ENCODE measurements at places on chromosomes 7 and 10.

GRCh38 chr7:131747658-131748232, 191.3 kb upstream of the PODXL start:
- no peak for DNase-seq

- DNase-seq: no peak
Measured at GRCh38 chr7:40843338-40843985, 708.7 kb downstream of the SUGCT start.

DNA sequence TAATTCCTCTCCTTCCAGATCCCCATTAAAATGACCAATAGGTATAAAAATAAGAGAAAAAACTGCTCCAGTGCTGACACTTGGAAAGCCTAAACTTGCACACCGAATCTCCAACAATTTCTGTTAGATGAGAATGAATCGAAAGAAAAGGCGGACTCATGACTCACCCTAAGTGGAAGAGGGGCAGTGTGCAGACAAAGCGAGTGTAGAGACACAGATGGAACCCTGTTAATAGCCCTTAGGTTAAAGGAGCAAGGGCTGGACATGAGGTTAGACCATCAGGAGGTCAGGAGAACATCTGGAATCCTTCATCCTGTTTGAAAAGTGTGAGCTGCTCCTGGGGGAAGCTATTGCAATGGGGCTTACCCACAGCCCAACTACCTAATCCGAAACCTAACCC, 103.4 kb upstream of the GLI3 start:
- no peak for DNase-seq

GRCh38 chr10:76766682-76767081, 870.9 kb downstream of the KCNMA1 start:
- no peak for DNase-seq

DNA sequence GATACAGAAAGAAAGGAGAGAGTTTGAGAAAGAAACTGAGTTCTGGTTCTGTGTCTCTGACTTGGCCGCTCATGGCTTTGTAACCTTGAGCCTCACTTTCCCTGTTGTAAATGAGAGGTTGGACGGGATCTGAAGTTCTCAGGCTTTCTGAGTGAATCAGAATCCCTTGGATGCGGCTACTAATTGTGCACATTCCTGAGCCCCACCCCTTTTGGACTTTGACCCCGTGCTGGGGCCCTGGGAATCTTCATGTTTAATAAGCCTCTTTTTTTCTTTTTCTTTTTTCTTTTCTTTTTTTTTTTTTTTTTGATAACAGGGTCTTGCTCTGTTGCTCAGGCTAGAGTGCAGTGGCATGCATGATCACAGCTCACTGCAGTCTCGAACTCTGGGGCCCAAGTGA, 26.9 kb downstream of the SLC25A28 start:
- no peak for DNase-seq

- no peak for DNase-seq
Measured at GRCh38 chr10:73877533-73878160, 3.3 kb upstream of the CAMK2G start.

DNA sequence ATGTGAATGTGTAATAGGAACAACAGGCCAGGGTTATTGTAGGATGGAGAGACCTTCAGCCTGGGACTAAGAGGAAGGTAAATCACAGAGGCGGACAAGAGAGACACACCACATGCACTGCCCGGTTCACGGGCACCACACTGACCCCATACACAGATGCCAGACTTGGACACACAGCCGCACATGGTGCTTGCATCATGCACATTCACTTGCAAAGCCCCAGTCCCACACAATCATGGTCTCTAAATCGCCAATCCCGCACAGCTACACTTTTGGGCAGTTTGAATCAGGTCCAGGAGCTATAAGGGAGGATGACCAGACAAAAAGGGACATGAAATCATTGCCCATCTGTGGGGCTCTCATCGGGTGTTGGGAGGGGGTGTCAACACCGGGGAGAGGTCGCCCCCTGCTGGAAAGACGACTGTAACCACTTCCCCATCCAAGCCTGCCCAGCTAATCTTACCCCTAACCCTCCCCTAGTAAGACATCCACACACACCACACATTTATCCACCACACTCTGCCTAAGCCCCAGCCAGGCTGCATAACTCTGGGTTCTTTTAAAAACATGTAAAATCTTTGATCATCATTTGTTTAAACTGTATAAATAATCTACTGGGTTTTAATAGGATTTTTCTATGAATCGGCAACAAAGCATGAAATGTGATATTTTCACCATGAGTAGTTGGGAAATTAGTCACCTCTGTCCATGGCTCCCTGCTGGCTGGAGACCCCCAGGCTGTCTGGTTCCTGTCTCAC, 40.5 kb upstream of the SLF2 start:
- DNase-seq: peak; percentile 47
